ENCODE measurements at places on chromosomes 2 and 18. TPM values are rescaled to one million over a fixed set of nuclear protein-coding genes. Genes with fewer than 3 reads are reported as not detected.

CHRNG gene
- not detected for total RNA-seq

DNA sequence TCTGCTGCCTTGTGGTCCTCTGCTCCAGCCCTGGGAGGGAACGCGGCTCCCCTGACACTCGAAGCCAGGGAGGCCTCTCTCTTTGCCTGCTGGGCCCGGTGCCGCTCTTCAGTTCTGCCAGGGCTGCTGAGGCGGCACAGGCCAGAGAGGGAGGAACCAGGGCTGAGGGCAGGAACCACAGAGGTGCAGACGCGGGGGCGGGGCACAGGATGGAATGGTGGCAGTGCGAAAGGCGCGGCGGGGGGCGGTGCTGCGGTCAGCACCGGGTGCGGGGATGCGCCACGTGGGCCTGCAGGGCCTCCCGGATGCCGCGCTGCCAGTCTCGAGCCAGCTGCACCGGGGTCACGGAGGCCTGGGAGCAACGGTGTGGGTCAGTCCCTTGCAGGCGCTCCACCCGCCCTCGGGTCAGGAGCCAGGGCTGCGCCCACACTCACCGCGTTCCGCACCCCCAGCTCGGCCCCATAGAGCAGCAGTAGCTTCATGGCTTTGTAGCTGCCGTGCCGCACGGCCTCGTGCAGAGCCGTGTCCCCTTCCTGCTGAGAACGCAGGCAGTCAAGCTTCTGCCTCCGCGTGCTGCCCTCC lies 4.4 kb downstream of the ANKRD23 start:
- H3K36me3 ChIP-seq = peaks cover 17% of the 10 kb centered on the region
- no peak for DNase-seq
- H3K27ac ChIP-seq = no peak overlapping the region
- H3K27me3 ChIP-seq = no peaks in the 10 kb centered on the region
- H3K4me3 ChIP-seq = no peak overlapping the region
- no peaks in the 10 kb centered on the region for H3K4me1 ChIP-seq

DNA sequence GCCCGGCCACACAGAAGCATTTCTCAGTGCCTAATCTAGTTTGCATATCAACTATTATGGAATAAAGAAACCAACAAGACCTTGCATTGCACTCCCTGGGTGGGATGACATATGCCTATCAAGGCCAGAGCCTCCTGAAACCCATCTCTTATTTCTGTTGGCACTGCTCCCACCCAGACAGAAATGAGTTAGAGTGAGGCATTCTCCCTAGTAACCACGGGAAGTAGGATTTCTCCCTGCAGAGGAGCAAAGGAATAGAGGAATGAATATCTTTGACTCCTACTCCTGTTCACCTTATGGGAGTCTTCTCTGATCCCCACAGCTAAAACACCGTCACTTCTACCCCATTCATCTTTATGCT lies 24.2 kb upstream of the SCYGR1 start:
- H3K27ac ChIP-seq = no peak overlapping the region
- H3K36me3 ChIP-seq = no peaks in the 10 kb centered on the region
- H3K4me3 ChIP-seq = no peak overlapping the region
- peaks cover under 1% of the 10 kb centered on the region for H3K4me1 ChIP-seq
- no peak for DNase-seq

GRCh38 chr2:112077814-112078213 lies 22.7 kb downstream of the TMEM87B start:
- no peaks in the 10 kb centered on the region for H3K4me1 ChIP-seq
- no peak overlapping the region for H3K27ac ChIP-seq
- H3K36me3 ChIP-seq = peaks cover 2% of the 10 kb centered on the region
- no peak overlapping the region for H3K4me3 ChIP-seq
- no peak for DNase-seq

- H3K36me3 ChIP-seq = no peaks in the 10 kb centered on the region
- H3K27me3 ChIP-seq = no peaks in the 10 kb centered on the region
- no peak for DNase-seq
- H3K4me1 ChIP-seq = no peaks in the 10 kb centered on the region
- no peak overlapping the region for H3K4me3 ChIP-seq
Observed at GRCh38 chr2:139669675-139670074, 889.5 kb upstream of the NXPH2 start.

- no peak overlapping the region for H3K4me3 ChIP-seq
- H3K27me3 ChIP-seq = no peaks in the 10 kb centered on the region
- peaks cover 39% of the 10 kb centered on the region for H3K36me3 ChIP-seq
- no peaks in the 10 kb centered on the region for H3K4me1 ChIP-seq
Observed at GRCh38 chr18:9530226-9531009, 55.1 kb downstream of the RALBP1 start.

- no peak overlapping the region for H3K4me3 ChIP-seq
- no peak for DNase-seq
- no peaks in the 10 kb centered on the region for H3K4me1 ChIP-seq
- H3K27ac ChIP-seq = no peak overlapping the region
Observed at GRCh38 chr2:170098626-170099312, 79.2 kb upstream of the MYO3B start.

DAPL1 gene
- not detected for total RNA-seq

- H3K36me3 ChIP-seq = no peaks in the 10 kb centered on the region
- H3K4me3 ChIP-seq = no peak overlapping the region
- no peak overlapping the region for H3K27ac ChIP-seq
- peaks cover 13% of the 10 kb centered on the region for H3K4me1 ChIP-seq
Observed at GRCh38 chr2:8462899-8463648, 218.8 kb upstream of the ID2 start.

GRCh38 chr2:9998916-9999654 lies 44.3 kb upstream of the KLF11 start:
- no peak for DNase-seq
- no peak overlapping the region for H3K27ac ChIP-seq
- no peaks in the 10 kb centered on the region for H3K4me1 ChIP-seq
- no peaks in the 10 kb centered on the region for H3K27me3 ChIP-seq
- no peak overlapping the region for H3K4me3 ChIP-seq

DNA sequence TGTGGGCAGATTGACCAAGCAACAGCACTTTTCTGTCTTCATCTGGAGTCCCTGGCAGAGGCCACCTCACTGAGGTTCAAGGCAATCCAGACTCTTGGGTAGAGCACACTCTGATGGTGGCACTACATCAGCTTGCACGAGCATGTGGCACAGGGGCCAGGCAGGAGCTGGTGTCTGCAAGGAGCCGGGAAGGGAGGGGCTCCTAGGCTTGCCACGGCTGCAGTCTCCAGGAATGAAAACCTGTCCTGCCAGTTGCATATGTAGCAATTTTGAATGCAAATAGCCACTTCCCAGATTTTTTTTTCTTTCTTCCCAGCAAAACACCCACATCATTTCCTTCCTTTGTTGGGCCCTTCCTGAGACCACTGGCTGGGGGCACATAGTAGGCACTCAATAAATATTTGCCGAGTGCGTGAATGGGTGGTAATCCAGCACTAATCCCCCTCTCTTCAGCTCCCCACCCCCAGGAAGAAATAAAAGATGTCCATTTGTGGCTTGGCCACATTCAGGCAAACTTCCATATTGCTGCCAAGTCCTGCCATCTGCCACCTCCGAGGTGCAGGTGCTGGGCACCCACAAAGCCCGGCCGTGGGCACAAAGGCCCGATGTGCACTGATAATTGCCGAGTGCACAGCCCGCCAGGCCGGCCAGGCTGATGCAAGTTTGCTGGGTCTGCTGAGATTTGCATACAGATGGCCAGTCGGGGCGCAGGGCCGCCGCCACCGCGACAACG lies 72.4 kb downstream of the MYCN start:
- H3K36me3 ChIP-seq = no peaks in the 10 kb centered on the region

DNA sequence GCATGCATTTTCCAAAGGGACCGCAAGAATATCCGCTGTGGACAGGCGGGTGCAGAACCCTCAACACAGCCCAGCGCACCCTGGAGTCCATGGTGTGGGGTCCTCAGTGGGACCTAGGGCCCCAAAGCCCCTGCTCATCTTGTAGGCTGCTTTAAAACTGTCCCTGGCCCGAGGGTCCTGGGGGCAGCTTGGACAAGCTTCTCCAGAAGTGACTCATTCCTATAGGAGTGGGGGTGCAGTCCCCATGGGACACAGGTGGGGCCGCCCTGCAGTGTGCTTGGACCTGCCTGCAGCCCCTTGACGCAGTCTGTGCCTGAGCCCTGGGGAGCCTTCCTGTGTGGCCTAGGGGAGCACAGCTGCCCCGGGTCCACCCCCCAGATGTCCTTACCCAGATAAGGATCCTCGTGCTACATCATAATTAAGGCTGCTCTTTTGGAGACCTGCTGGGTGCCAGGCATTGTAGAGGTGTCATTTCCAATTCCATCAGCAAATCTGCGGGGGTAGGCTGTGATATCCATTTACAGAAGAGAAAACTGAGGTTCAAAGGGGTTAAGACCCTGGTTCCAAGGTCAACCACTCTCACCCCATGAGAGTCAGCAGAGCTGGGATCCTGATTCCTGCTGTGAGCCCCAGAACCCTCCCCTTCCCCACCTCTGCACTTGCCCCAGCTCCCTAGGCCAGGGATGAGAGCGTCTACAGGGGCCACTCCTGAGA lies 1.7 kb upstream of the HS6ST1 start:
- no peaks in the 10 kb centered on the region for H3K36me3 ChIP-seq
- peaks cover 19% of the 10 kb centered on the region for H3K4me1 ChIP-seq
- no peak overlapping the region for H3K4me3 ChIP-seq
- H3K27ac ChIP-seq = no peak overlapping the region
- no peak for DNase-seq
- H3K27me3 ChIP-seq = no peaks in the 10 kb centered on the region

- H3K4me3 ChIP-seq = no peak overlapping the region
- H3K27me3 ChIP-seq = no peaks in the 10 kb centered on the region
Observed at GRCh38 chr18:69259282-69259681, 141.4 kb upstream of the DOK6 start.

DNA sequence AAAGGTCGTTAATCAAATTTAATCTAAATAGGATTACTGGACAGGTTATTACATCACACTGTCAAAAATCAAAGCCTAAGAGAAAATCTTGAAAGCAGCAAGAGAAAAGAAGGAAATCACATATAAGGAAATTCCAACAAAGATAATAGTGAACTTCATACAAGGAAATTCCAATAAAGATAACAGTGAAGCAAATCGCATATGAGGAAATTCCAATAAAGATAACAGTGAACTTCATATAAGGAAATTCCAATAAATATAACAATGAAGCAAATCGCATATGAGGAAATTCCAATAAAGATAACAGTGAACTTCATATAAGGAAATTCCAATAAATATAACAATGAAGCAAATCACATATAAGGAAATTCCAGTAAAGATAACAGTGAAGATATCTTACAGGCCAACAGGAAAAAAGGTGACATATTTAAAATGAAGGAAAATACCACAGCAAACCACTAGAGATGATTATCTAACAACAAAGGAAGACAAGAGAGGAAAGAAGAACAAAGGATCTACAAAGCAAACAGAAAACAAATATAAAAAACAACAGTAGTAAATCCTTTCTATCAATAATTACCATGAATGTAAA lies 787.7 kb downstream of the CCDC85A start:
- H3K4me3 ChIP-seq = no peak overlapping the region
- no peaks in the 10 kb centered on the region for H3K36me3 ChIP-seq
- no peak for DNase-seq
- H3K27ac ChIP-seq = no peak overlapping the region
- no peaks in the 10 kb centered on the region for H3K27me3 ChIP-seq

Data from liver (tissue), 10 donors.